ENCODE measurements at places on chromosomes 4 and X. TPM values are rescaled to one million over a fixed set of nuclear protein-coding genes. Genes with fewer than 3 reads are reported as not detected.

SHROOM3 gene
- total RNA-seq: 4.2 TPM

PDGFC gene
- 133 TPM for total RNA-seq

NEUROG2 gene
- not detected for total RNA-seq

CDKL5 gene
- total RNA-seq: 5.5 TPM

GUCY1B1 gene
- 4.4 TPM for total RNA-seq

STPG2 gene
- total RNA-seq: not detected

HMX1 gene
- total RNA-seq: not detected

PAGE5 gene
- total RNA-seq: not detected

ZFP92 gene
- 0.50 TPM for total RNA-seq

CBR4 gene
- 19.5 TPM for total RNA-seq

NPNT gene
- total RNA-seq: 1.1 TPM

FAM241A gene
- 3.2 TPM for total RNA-seq

CLNK gene
- total RNA-seq: not detected

CDKN2AIP gene
- total RNA-seq: 22.6 TPM

USP51 gene
- 2.5 TPM for total RNA-seq

SEPTIN6 gene
- 10.1 TPM for total RNA-seq

CXorf49 gene
- not detected for total RNA-seq

DCAF4L1 gene
- total RNA-seq: 0.11 TPM

PABPC1L2A gene
- total RNA-seq: not detected

HOPX gene
- 2.2 TPM for total RNA-seq

KIT gene
- 0.89 TPM for total RNA-seq

PRSS12 gene
- total RNA-seq: 21.4 TPM

BANK1 gene
- 1.00 TPM for total RNA-seq

SEPTIN11 gene
- total RNA-seq: 241 TPM

BEND2 gene
- not detected for total RNA-seq

RTL9 gene
- total RNA-seq: 0.11 TPM

PRDM8 gene
- 10.1 TPM for total RNA-seq

DEFB131A gene
- total RNA-seq: not detected

SOD3 gene
- 5.2 TPM for total RNA-seq

APLN gene
- 0.12 TPM for total RNA-seq

RTL5 gene
- 2.2 TPM for total RNA-seq

NMU gene
- 1.3 TPM for total RNA-seq
